Hepatocyte (in vitro differentiated cells): ENCODE measurements at places on chromosomes 1 and 21.

DNA sequence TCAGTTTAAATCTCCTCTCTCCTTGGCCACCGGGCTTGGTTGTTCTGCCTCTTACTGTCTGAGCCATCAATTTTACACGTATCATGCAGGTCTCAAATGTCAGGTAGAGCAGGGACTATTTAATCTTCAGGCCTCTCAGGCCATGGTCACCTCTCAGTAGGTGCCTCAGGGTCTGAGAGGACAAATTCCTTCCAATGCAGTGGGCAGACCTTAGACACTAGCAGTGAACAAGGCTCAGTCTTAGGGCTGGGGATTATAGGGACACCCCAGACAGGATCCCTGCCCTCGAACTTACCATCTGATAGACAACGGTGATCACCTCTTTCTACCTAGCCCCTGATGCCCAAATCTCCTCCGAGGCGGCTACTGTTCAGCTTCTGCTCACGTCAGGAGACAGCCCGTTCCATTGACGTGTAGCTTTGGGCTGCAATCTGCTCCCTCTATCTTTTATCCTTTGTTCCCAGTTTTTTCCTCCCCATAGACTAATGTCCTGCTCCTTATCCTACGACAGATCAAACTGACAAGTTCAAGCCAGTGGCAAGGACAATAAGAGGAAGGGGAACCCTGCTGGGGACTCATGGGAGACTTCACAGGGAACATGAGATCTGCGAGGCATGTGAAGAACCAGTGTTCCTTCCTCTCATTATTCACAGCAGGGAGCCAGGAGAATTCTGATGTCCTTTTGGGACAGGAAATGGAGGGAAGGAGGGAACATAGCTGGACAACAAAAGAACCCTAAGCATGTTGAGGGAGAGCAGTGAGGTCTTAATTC is 1.4 kb upstream of the MYOG start:
- DNase-seq: no peak

- no peak for DNase-seq
Observed at GRCh38 chr1:191963286-191963685, 195.0 kb upstream of the RGS18 start.

- DNase-seq: no peak
Observed at GRCh38 chr1:232570007-232570406, 59.9 kb downstream of the SIPA1L2 start.

DNA sequence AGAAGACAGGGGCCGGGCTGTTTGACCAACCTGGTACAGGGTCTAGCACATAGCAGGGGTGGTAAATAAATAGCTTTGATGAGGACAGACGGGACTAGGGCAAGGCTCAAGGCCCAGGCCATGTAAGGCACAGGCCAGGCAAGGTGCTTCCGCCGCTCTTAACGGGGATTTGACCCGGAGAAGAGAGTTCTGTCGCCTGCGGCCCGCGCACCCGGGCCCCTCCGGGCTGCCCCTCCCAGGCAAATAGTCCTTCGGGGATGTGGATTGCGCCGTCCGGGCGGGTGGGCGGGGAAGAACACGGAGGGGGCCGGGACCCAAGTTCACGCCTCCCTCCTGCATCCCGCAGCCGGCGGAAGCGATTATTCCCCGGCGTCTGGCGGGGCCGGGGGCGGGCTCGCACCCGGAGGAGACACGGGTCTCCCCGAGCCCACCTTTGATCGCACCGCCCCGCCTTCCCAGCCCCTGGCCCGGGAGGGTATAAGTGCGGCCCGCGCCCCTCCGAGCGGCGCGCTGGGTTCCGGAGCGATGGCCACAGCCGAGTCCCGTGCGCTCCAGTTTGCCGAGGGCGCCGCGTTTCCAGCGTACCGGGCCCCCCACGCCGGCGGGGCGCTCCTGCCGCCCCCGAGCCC is at the start of gene MIXL1:
Gene MIXL1, plus strand, starts transcription at position 508 of the 629 bp plus-strand sequence. Its CDS starts 18 bp downstream, at position 526.
- peak; percentile 22 for DNase-seq

- DNase-seq: no peak
Observed at GRCh38 chr1:224671076-224671475, 55.0 kb downstream of the CNIH3 start.

GRCh38 chr1:17671741-17672140 is 83.4 kb upstream of the ACTL8 start:
- DNase-seq: no peak

DNA sequence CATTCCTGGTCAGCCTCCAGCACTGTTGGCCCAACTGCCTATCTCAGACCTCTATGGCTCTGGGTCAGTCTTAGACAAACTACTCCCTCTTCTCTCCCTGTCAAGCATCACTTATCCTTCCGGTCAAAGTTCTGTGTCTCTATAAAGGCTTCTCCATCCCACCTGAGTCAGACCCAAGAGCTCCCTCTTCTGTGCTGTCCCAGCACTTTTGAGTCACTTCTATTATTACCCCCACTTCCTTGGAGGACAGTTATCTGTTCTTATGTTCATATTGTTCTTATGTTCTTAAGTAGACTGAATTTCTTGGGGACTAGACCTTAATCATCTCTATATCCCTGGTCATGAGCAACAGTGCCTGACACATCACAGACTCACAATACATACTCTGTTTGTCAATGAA is 29.2 kb upstream of the IL10 start:
- no peak for DNase-seq

DNA sequence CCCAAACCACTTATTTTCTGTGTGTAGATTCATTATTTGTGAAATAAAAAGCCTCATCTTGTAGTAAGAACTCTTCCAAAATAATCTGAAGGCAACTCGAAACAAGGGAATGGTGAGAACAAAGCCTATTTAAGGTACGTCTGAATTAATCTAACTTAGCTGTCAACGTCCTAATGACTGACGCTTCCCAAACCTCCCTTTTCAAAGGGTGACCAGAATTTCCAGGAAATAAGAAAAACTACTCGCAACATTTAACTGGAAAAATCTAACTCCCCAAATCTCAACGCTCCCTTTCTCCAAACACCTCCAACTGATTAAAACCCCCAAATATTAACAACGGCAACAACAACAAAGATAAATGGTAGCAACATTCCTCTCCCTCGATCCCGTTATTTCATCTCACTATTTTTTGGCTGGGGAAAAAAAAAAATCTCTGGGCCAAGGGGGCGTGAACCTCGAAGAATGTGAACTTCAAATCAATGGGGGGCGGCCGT is 693 bp downstream of the SRSF10 start:
- no peak for DNase-seq

DNA sequence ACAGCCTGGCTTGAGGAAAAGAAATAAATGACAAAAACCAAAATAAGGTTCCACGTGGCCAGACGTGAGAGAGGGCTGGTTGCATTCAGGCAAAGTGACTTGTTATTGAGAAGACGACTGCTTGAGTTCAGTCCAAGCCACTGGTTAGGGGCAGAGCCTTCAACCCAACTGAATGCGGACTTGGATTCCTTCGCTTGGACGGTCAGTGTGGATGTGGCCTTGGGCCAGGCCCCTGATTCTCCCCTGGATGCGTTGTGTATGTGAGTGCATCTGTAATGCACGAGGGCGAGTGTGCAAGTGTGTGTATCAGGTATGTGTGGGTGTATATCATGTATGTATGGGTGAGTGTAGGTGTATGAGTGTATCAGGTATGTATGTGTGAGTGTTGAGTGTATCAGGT is 1.9 kb downstream of the PLA2G2F start:
- DNase-seq: no peak

- peak; percentile 67 for DNase-seq
Observed at GRCh38 chr1:187928288-187928687, 1099.5 kb downstream of the PLA2G4A start.

GRCh38 chr1:23720256-23720995 is 22.8 kb upstream of the ELOA start:
- DNase-seq: no peak

DNA sequence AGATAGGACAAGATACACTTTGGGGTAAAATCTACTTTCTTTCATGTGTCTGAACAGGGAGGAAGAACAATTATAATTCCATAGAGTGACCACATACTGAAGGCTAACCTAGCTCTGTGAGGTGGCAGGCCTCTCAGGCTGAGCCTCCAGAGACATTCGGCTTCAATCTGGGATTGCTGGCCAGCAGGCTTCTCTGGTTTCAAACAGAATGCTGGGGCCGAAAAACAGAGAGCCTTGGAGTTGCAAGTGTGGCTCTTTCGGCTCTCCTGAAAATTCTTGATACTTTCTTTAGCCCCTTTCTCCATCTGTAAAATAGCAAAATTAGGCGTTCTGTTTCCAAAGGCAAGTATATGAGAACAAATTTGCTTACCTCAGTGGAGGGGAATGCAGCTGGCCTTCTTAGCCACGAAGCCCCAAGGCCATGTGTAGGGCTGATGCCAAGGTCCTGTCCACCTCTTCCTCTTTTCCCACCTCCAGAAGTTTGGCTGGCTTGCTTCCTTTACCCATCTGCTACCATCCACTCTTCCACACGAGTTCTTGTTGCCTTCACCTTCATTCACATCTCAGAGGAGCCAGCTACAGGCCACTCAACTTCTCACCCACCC is 30.0 kb upstream of the UBE2U start:
- no peak for DNase-seq

DNA sequence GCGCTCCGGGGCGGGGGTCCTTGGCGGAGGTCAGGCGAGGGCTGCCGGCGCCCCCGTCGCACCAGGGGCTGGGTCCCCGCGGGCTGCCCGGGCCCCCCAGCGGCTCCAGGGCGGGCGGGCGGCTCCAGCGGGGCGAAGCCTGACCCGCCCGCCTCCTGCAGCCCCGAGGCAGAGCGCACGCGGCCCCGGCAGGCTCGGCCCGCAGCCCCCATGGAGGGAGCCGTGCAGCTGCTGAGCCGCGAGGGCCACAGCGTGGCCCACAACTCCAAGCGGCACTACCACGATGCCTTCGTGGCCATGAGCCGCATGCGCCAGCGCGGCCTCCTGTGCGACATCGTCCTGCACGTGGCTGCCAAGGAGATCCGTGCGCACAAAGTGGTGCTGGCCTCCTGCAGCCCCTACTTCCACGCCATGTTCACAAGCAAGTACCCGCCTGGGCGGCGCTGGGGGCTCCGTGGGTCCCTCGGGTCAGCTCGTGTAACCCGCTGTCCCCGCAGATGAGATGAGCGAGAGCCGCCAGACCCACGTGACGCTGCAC is 817 bp downstream of the KLHL17 start:
- DNase-seq: no peak

GRCh38 chr1:202658769-202659168 is 51.5 kb downstream of the SYT2 start:
- DNase-seq: no peak

- no peak for DNase-seq
Observed at GRCh38 chr1:178399177-178399728, 97.5 kb downstream of the CLEC20A start.

DNA sequence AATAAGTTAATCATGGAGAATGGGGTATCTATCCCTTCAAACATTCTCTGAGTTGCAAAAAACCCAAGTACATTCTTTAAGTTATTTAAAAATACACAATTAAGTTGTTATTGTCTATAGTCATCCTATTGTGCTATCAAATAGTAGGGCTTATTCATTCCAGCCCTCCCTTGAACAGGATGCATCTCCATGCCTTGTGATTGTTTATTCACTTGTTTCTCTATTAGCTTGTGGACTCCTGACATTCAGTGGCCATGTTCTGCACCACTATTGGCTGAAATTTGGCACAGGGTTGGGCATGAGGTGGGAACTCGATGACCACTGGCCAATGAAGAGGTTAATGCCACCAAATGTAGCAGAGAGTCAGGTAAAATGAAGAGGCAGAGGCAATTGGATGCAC is 272.8 kb downstream of the TNR start:
- no peak for DNase-seq

- DNase-seq: no peak
Observed at GRCh38 chr1:160657250-160657781, 10.5 kb upstream of the SLAMF1 start.

GRCh38 chr21:42550817-42551216 is 37.2 kb downstream of the SLC37A1 start:
- peak; percentile 34 for DNase-seq

GRCh38 chr1:214019499-214019898 is 31.7 kb downstream of the PROX1 start:
- no peak for DNase-seq

- DNase-seq: no peak
Observed at GRCh38 chr1:151684128-151684527, 32.5 kb downstream of the CELF3 start.

GRCh38 chr21:45853703-45854342 is 127.7 kb upstream of the COL6A1 start:
- no peak for DNase-seq

DNA sequence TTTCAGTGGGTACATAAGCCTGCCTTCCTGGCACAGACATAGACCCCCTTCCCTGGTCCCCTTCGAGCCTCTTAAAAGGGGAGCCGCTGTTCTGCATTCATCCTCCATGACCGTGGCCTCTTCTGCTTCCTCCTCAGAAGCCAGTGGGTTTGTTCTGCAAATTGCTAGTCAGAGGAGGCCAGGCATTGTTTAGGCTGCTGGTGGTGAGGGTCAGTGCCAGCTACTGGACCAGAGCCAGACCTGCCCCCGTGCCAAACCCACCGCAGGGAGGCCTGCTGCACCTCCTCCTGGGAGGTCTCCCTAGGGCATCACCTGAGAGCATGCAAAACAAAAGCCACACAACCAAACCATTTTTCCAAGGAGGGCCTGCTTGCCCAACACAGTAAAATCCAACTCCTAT is 178.4 kb downstream of the MIS18A start:
- DNase-seq: no peak

GRCh38 chr1:23964790-23965740 is 5.4 kb downstream of the PNRC2 start:
- peak; percentile 25 for DNase-seq

- no peak for DNase-seq
Observed at GRCh38 chr1:171048014-171048413, 42.7 kb upstream of the FMO3 start.

- no peak for DNase-seq
Observed at GRCh38 chr1:115140442-115141144, 51.3 kb upstream of the TSPAN2 start.

DNA sequence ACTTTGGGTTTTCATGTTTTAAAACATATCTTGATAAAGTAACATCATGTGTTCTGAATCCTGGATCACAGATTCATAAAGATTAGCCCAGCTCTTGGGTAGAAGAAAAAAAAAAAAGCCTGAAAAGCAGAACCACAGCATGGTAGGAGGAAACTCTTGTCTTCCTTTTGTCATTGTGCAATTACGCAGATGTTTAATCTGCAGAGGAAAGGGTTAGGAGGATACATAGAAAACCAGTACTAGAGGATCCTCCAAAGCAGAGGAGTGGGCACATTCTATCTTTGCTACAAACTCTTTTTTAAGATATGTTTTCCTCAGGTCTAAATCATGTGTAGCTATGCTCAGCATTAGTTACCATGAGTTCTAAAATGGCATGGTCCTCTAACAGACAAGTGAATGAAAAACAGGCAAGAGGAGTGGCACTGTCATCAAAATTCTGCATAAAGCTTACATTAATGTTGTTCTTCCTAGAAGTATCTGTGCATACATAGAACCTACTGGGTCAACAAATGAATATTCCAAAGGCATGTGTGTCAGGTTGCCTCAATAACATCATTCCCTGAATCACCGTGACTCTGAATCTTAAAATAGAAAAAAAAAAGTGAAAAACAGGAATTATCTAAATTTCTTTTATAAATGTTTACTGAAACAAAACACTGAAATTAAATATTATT is 107.0 kb downstream of the NME7 start:
- no peak for DNase-seq

- DNase-seq: peak; percentile 21
Observed at GRCh38 chr1:54094001-54094729, 40.8 kb downstream of the TCEANC2 start.
